ENCODE measurements at places on chromosomes 11 and 22.

DNA sequence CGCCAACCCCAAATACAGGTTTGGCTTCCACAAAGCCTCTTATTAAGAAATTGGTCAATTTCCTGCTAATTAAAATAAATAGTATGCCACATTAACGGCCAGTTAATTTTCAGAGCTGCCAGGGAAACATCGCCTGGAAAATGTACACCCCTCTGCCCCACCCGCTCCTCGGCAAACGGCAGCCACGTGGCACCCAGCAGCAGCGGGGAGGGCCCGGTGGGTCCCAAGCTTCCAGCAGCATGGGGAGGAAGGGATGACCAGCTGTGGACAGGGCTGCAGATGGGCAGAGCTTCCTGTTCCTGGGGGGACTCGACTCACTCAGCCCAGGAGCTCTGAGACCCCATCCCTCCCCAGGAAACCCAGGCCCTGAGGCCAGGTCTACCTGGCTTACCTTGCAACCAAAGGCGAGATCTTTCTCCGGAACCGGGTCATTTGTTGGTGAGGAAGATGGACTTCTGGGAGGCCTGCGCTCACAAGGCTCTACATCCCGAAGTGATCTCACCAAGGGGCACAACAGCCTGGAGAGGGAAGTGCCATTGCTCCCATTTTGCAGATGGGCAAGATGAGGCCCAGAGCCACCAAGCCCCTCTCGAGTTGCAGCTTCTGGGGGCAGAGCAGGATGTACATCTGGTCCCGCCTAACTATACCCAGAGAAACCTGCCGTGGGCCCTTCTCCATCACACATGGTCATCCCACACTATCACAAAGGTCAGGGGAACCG lies 68.3 kb downstream of the IGLL1 start:
- DNase-seq: no peak

GRCh38 chr22:29346659-29347058 lies 31.2 kb upstream of the RASL10A start:
- DNase-seq: no peak

GRCh38 chr22:38355275-38355674 lies 38.0 kb upstream of the CSNK1E start:
- DNase-seq: no peak

GRCh38 chr11:131190446-131190845 lies 180.0 kb upstream of the NTM start:
- DNase-seq: no peak

DNA sequence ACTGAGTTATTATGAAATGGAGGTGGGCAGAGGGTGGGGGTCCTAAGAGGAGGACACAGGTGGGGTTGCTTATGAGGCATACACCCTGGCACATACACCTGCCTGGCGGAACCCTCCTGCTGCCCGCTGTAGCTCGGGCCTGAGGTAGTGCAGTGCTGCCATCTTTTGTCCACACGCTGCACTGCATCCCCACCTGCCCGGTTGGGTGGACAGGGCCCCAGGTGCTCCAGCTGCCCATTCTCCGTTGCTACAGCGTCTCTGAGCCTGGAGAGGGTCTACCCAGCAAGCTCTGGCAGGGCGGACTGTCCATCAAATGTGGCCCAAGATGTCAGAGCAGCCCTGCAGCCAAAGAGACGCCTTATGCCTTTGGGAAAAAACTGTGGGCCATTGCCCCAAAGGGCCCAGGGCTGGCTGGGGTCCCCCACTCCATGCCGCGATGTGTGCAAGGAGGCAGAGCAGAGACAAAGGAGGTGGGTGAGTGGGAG lies 131.2 kb downstream of the BUD13 start:
- peak; percentile 34 for DNase-seq

DNA sequence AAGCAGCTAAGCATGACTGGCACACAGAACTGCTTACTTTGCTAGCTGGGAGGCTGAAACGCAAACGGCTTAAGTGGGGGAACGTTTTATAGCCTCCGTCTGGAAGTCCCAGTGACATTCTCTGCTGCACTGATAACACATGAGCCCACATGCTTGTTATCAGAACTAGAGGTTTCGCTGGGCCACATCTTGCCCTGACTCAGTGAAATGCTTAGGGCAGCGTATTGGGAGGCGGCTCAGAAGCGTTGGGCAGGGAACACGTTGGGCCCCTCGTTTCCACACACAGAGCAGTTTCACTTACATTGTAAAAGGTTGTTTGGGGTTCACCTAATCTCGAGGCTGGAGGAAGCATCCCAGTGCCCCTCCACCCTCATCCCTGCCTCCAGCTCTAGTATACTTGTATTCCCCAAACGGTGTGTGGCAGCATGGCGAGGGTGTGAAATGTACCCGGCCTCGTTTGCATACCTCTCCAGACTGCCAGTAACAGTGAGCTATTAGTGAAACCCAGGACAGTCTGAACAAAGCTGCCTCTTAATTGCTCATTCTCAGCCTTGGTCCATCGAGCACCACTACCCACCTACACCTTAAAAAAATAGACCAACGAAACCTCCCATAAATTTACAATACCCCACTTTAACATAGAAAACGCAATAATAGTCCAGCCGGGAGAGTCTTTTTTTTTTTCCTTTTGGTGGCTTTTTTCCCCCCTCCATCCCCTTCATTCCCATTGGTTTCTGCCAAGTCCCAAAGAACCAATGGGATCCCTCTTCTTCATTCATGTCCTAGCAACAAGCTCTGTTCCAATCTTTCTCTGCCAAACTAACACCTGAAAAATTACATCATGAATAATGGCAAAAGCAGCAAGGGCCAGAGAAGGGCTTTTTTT lies 218.8 kb upstream of the SORL1-AS1 start:
- peak; percentile 39 for DNase-seq

- peak; percentile 92 for DNase-seq
Observed at GRCh38 chr11:14544611-14545010, 24.4 kb upstream of the PSMA1 start.

- DNase-seq: peak; percentile 87
Observed at GRCh38 chr22:36397131-36398093, 9.6 kb upstream of the MYH9 start.

DNA sequence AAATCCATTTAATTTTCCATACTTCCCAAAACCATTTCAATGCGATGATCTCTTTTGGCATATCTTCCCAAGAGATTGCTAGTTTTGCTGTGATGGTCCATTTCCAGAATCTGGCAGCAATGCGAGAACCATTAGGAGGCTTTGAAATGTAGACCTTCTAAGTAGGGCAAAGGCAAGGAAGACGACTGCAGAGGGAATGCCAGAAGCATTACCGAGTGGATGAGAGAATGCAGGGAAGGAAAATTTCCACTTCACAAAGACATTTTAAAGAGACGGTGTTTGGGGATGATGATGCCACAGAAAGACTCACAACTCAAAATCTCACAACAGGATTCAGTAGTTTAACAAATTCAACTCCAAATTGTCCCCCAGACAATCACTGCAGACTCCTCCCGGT lies 471 bp upstream of the CEP126 start:
- DNase-seq: peak; percentile 65

- peak; percentile 93 for DNase-seq
Observed at GRCh38 chr11:77287615-77288273, 13.7 kb downstream of the GDPD4 start.

DNA sequence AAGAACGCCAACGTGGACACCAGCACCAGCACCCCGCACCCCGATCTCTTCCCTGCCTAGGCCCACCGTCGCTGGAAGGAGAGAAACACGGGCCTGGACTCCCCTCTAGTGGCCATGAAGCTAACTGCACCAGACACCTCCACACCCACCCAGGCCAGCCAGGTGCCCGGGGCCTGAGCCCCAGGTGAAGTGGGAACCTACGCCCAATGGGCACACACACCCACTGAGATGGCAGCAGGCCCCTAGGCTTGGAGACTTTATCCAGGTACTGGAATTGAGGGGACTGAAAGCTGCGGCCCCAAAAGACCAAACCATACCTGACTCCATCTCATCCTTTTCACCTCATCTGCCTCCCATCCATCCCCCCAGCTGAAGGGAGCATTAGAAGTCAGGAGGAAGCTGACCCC lies 81.0 kb downstream of the BUD13 start:
- DNase-seq: peak; percentile 43

GRCh38 chr11:88603091-88603867 lies 265.7 kb upstream of the CTSC start:
- peak; percentile 79 for DNase-seq

- DNase-seq: no peak
Observed at GRCh38 chr11:71282581-71283351, 30.4 kb upstream of the SHANK2 start.
